ENCODE measurements at places on chromosomes 2 and 18.
A peak's percentile ranks its signal among the peaks of the same experiment; 100 is the strongest.

- no peak for DNase-seq
Measured at GRCh38 chr18:59446012-59446411, 86.9 kb upstream of the LMAN1 start.

DNA sequence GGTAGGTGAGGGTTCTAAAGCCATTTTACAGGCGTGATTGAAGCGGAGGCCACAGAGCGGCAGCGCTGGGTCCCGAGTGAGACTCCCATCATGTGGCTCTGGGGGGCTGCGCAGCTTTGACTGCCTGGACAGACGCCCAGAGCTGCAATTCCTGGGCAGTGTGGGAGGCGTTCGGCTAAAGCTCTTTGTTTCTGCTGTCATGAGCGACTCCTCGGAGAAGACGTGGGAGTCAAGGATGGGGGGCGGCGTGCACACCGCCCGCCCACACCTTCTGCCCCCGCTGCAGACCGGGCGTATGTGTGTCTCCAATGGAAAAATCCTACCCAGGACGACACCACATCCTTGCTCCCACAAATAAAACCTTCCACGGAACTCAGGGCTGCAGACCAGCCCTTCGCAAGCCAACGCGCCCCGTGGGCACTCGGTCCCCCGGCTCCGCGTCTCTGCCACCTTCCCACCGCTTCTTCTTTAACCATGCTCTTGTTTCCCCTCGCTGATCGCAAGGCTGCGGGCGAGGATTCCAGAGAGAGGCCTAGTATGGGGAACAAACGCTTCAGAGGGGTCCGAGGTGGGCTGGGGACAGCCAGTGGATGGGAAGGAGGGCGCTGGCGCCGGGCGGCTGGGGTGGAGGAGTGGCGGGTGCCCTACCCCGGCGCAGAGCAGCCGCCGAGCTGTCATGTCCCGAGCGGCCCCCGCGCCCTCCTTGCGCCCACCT lies 680 bp upstream of the LBH start:
- no peak for DNase-seq

- DNase-seq, result no peak
Measured at GRCh38 chr18:6633310-6633709, 96.2 kb upstream of the ARHGAP28 start.

GRCh38 chr2:135004005-135004746 lies 43.1 kb downstream of the MAP3K19 start:
- DNase-seq, result peak; percentile 53

DNA sequence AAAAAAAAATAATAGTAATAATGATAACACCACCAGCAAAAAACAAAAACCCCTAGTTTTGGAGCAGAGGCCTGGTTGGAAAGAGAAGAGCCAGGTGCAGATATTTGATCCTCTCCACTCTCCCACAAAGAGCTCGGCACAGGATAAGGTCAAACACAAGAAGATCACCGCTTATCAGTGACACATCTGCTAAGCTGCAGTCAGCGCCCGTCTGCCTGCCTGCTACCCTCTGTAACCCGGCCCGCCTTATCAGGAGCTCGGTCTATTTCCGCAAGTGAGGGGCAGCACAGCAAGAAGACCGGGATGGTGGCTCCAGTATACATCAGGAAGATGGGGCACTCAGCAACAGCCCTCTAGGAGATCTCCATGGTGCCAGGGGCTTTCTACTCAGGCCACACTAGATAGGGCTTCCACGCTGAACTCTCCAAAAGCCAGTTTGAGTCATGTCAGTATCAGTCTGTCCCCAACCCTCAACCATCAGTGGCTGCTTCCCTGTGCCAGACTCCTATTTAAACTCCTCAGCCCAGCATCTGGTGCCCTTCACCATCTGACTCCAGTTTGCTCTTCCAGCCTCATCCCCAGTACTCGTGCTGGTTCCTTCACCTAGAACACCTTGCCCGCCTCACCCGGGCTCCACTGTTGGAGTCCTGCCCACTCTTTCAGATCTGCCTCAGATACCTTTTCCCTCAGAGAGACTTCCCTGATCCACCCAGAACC lies 67.3 kb upstream of the PPP1CB start:
- DNase-seq, result no peak

- DNase-seq, result no peak
Measured at GRCh38 chr18:9233771-9234440, 97.3 kb downstream of the ANKRD12 start.

- DNase-seq, result no peak
Measured at GRCh38 chr2:106857882-106858478, 28.0 kb downstream of the ST6GAL2 start.

GRCh38 chr18:78998371-78999071 lies 18.9 kb downstream of the SALL3 start:
- no peak for DNase-seq

- no peak for DNase-seq
Measured at GRCh38 chr2:8316356-8316755, 365.5 kb upstream of the ID2 start.

- DNase-seq, result no peak
Measured at GRCh38 chr2:18439716-18440115, 120.7 kb downstream of the RDH14 start.

DNA sequence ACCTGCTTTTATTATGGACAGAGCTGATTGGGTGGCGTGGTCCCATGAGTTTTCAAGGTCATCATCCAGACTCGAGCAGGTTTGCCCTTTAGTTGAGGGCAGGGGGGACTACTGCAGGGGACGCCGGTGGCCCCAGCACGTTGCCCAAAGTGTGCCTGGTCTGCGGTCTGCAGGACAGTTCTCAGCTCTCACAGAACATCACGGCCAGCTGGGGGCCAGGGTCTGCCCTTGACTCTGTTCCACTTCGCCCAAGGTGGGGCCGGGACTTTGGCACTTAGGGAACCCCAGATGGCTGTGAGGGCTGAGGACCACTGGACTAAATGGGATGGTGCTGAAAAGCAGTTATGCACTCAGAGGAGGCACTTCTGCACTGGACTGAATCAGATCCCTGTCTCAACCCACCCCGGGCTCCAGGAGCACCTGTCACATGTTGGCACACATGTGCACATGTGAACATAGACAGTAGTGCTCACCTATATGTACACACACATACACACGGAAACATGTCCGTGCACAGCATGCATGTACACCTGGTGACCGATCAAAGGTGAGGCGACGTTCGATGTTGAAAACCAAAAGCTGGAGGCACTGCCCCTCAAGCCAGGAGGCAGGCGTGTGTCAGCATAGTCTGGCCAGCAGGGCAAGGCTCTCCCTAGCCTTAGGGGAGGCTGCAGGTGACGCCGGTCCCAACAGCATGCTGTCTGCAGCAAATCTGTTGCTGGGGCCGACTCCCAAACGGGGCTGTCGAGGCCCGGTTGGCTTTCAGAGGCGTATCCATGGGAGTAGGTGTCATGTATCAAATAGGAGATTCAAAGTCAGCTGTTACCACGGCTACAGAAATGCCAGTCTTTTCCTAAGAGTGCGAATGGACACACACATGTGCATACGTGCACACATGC lies 10.2 kb downstream of the ANO7 start:
- DNase-seq, result no peak

- DNase-seq, result no peak
Measured at GRCh38 chr2:17709897-17710296, 43.7 kb downstream of the SMC6 start.

GRCh38 chr2:210318486-210318885 lies 3.5 kb upstream of the MYL1 start:
- no peak for DNase-seq

DNA sequence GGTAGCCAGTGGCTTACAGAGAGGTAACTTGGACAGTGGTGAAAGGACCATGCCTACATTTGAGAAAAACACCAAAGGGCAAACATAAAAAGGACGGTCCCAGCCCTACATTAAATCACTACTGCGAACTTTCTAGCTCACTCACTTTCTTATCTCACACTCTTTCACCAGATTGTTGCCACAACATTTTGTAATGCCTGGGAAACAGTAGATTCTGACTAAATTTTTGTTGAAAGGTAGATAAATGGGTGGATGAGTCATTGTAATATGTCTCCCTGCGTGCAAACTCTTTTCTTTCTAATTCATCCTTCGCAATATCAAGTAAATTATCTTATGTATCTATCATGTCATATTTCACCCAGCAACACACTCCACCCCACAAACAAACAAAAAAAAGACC lies 192.2 kb downstream of the IRS1 start:
- no peak for DNase-seq

DNA sequence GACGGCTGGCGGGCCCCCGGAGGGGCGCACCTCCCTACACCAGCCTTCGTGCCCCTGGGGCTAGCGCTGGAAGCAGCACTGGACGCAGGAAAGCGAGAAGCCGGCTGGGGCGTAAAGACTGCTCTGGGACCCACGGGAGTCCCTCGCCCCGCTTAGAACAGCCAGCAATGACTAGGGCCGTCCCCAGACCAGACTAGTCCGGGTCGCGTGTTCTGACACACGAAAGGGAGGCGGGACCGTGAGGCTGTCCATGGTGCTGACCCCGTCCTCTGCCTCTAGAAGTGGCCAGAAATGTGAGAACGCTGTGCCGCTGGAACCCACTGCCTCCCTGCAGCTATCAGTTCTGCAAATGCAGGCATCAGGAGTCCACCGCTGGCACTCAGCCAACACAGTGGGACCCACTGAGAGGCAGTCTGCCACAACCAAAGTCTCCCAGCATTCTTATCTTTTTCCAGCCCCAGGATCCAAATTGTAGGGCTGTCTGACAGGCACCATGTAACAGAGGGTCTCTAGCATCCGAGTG lies at the start of gene UCN:
Gene UCN, minus strand, starts transcription at position 87 of the 523 bp plus-strand sequence. CDS start 550 bp downstream, outside the sequence.
- DNase-seq, result no peak

DNA sequence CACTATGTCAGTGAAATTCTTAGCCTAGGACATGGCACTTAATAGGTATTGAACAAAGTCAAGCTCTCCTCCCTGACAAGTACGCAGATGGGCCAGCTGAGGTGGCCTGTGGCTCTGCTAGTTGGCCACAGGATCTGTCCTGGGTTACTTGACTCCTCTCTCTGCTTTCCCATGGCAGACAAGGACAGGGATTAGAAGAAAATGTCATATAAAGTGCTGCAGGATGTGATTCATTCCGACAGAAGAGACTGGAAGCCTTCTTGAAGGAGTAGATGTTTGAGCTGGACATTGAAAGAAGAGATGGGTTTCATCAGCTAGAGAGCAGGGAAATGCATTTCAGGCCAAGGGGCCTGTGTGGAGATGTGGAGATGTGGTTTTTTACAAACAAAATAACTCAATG lies 46.7 kb downstream of the SMAD7 start:
- no peak for DNase-seq

DNA sequence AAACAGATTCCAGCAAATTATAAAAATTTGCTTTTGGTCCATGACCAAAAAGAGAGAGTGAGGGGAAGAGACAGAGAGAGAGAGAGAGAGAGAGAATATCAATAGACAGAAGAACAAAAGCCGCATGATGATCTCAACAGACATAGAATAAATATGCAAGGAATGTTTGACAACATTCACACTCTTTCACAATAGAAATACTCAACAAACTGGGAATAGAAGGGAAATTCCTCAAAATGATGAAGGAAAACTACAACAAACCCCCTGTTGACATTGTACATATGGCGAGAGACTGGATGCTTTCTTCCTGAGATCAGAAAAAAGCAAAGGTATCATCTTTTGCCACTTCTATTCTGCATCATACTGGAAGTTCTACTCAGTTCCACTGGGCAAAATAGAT lies 309.7 kb downstream of the RAD51AP2 start:
- no peak for DNase-seq

GRCh38 chr2:12124790-12125189 lies 378.4 kb downstream of the LPIN1 start:
- DNase-seq, result no peak

DNA sequence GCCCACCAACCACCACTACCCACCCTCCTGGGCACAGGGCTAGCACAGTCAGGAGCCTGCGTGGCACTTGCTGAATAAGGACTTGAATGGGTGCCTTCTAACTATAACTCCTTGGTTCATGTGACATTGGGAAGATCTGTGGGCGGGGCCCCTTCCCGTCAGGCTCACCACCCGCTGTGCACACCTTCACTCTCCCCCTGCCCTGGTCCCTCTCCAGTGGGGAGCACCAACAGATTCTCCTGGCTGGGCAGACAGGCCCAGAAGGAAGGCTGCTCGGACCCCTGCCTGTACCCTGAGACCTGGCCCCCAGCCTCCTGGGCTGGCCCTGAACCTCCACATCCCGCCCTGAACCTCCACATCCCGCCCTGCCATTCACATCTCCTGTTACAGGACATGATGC lies 33.4 kb upstream of the POMC start:
- no peak for DNase-seq

DNA sequence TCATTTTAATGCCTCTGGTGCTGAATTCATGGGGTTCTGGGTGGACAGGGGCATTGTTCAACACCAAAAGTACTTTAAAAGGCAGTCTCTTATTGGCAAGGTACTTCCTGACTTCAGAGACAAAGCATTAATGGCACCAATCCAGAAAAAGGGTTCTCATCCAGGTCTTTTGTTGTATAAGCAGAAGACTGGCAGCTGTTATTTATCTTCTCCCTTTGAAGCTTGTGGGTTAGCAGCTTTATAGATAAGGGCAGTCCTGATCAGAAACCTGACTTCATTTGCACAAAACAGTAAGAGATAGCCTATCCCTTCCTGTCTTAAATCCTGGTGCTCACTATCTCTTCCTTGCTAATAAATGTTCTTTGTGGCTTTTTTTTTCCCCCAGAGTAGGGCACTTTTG lies 68.8 kb downstream of the VPS54 start:
- no peak for DNase-seq

DNA sequence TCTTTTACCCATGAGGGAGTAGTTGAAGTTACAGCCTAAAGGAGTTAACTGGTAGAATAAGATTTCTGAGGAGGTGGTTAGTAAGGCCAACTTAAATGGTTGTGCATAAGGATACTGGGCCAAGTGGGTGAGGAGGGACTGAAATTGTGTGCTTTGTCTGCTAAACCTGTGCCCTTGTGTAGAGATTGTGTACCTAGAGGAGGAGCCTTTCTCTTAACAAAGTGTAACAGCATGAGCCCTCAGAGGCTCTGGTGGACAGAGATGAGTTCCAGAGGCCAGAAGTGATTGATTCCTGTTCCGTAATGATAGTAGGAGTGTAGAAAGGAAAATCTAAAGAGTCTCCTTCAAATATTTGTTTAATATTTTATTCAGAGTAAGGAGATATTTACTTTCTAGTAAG lies 42.9 kb downstream of the OTX1 start:
- no peak for DNase-seq

GRCh38 chr18:48151421-48152065 lies 221.1 kb upstream of the SMAD2 start:
- DNase-seq, result no peak

DNA sequence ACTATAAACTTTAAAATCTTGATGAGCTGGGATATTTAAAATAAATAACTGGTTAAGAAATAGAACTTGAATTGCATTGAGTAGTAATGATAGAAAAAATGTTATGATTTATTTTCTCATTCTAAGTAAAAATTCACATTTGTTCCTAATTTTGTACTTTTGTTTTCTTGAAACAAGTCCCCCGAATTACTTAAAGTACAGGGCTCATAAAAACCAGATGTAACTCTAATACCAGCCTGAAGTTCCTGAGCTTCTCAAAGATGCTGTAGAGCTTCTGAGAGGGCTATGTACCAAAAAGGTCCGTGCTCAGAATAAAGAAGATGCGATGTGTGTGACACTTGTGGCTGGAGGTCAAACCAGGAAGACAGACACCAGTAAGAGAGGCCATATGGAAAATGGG lies 116.1 kb upstream of the TACR1 start:
- no peak for DNase-seq
